ENCODE measurements at places on chromosomes 5 and 9.

DNA sequence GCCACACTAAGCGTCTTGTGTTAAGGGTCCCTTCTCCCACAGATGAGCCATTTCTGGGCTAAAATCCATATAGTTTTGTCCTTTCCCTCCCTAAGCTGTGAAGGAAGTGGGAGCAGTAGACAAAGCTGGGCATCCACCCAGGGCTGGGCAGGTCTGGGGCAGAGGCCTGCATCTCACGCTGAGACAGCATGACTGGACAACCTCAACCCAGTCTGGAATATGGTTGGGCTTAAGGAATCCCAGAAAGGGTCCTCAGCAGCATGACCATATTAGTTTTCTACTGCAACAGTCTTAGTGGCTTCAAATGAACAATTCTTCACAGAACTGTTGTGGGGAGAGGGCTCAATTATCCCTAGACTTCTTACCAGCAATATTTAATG is 173.8 kb downstream of the AUH start:
- no peaks in the 10 kb centered on the region for H3K36me3 ChIP-seq
- DNase-seq = no peak
- H3K4me1 ChIP-seq = peaks cover 13% of the 10 kb centered on the region
- no peak overlapping the region for H3K4me3 ChIP-seq
- no peak overlapping the region for H3K27ac ChIP-seq

- no peak overlapping the region for H3K27ac ChIP-seq
- H3K27me3 ChIP-seq = no peaks in the 10 kb centered on the region
- H3K4me3 ChIP-seq = no peak overlapping the region
- no peak for DNase-seq
- H3K36me3 ChIP-seq = no peaks in the 10 kb centered on the region
Observed at GRCh38 chr9:120652934-120653333, 61.3 kb downstream of the MEGF9 start.

DNA sequence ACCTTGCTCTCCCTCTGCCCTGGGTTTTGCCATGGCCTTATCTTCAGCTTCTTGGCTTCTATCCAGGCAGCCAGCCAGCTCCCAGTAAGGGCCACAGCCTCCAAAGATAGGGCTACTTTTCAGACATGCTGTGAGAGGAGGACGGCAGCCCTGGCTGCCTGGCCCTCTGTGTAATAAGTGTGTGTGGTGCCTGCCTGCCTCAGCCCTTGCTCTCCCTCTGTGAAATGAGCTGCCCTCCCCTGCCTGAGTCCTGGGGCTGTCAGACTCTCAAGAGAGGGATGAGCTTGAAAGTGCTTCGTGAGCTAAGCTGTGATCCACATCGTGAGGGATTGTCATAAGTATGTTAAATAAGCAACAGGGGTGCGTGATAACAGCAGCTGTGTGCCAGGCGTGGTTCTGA is 8.1 kb downstream of the NDST1 start:
- H3K4me3 ChIP-seq = no peak overlapping the region
- no peaks in the 10 kb centered on the region for H3K4me1 ChIP-seq
- H3K27ac ChIP-seq = no peak overlapping the region
- peaks cover 9% of the 10 kb centered on the region for H3K36me3 ChIP-seq

- no peak overlapping the region for H3K4me3 ChIP-seq
- H3K4me1 ChIP-seq = no peaks in the 10 kb centered on the region
- H3K27ac ChIP-seq = no peak overlapping the region
- no peaks in the 10 kb centered on the region for H3K36me3 ChIP-seq
- H3K27me3 ChIP-seq = peaks cover 21% of the 10 kb centered on the region
- DNase-seq = no peak
Observed at GRCh38 chr5:172642051-172642409, 967 bp downstream of the NEURL1B start.

- no peak overlapping the region for H3K27ac ChIP-seq
- H3K4me1 ChIP-seq = no peaks in the 10 kb centered on the region
- H3K36me3 ChIP-seq = no peaks in the 10 kb centered on the region
- no peak overlapping the region for H3K4me3 ChIP-seq
- no peak for DNase-seq
- H3K27me3 ChIP-seq = peaks cover 2% of the 10 kb centered on the region
Observed at GRCh38 chr5:39891376-39891775, 466.6 kb upstream of the DAB2 start.

DNA sequence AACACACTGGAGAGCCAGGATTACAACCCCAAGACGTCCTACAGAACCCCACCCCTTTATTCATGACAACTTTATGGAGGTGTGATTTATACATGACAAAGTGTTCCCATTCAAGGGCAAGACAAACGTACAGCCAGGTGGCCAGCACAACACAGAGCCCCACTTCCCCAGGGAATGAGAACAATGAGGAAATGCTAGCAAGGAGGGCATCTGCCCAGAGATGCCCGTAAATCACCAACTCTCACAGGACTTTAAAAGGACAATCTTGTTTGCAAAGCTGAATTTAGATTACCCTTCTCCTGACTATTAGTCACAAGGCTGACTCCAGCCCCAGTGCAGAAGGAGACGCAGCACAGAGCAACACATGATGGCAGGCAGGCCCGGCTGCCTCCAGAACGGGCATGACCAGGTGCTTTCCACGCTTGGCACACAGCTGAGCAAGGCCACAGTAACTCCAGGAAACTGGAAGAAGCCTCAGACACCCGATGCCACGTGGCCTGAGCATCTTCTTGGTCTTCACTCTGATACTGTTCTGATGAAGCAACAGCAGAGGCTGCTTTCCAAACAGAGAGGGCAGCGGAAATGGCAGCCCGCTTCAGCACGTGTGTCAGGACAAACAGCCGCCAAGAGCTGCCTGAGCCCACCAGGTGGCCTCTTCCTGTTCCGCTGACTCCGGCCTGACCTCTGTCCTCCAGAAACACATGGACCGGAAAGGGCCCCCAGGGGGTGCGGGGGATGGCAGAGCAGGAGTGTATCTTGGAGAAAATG is 51.4 kb downstream of the ROR2 start:
- H3K27me3 ChIP-seq = peaks cover 4% of the 10 kb centered on the region
- H3K4me3 ChIP-seq = no peak overlapping the region
- H3K36me3 ChIP-seq = no peaks in the 10 kb centered on the region
- no peaks in the 10 kb centered on the region for H3K4me1 ChIP-seq

DNA sequence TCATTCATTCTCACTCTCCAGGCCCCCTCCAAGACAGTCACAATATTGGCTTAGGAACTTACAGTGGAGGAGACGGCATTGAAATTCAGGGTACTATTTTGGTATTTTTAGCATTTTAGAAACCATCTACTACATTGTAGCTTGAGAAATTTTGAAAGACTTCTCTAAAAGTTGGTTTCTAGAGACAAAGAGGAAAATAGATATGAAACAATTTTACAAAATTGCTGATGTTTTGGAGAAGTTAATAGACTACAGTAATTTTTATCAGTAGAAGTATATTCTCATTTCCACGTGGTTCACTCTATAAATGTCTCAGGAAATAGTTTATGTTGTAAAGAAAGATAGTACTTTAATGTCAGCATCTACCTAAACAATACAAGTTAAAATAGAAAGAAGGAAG is 63.2 kb upstream of the ZSWIM6 start:
- no peaks in the 10 kb centered on the region for H3K36me3 ChIP-seq
- no peak overlapping the region for H3K4me3 ChIP-seq
- DNase-seq = no peak

- no peak overlapping the region for H3K27ac ChIP-seq
- no peak overlapping the region for H3K4me3 ChIP-seq
- peaks cover 22% of the 10 kb centered on the region for H3K4me1 ChIP-seq
- H3K36me3 ChIP-seq = no peaks in the 10 kb centered on the region
Observed at GRCh38 chr5:56673171-56673570, 142.2 kb upstream of the MAP3K1 start.

Measured in GM12878 (cell line).